Cardiac fibroblast (primary cell): ENCODE measurements at places on chromosomes 1 and 21.
A peak's percentile ranks its signal among the peaks of the same experiment; 100 is the strongest.

GRCh38 chr1:154574716-154575115 is 7.1 kb downstream of the CHRNB2 start:
- DNase-seq, result peak; percentile 27

- no peak for DNase-seq
Observed at GRCh38 chr1:29416267-29417146, 180.2 kb downstream of the PTPRU start.

DNA sequence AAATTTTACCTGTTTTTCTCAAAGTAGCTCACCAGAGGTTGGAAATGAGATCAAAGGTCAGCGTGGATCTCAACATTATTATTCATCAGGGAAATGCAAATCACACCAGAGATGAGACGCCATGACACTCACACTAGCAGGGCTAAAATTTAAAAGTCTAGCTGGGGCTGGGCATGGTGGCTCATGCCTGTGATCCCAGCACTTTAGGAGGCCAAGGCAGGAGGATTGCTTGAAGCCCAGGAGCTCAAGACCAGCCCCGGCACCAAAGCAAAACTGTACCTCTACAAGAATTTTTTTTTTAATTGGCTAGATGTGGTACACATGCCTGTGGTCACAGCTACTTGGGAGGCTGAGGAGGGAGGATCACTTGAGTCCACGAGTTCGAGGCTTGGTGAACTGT is 41.4 kb upstream of the PCBP3 start:
- no peak for DNase-seq

GRCh38 chr1:194069168-194069830 is 882.9 kb upstream of the B3GALT2 start:
- peak; percentile 53 for DNase-seq

- no peak for DNase-seq
Observed at GRCh38 chr1:94358630-94359599, 59.3 kb upstream of the ABCD3 start.

DNA sequence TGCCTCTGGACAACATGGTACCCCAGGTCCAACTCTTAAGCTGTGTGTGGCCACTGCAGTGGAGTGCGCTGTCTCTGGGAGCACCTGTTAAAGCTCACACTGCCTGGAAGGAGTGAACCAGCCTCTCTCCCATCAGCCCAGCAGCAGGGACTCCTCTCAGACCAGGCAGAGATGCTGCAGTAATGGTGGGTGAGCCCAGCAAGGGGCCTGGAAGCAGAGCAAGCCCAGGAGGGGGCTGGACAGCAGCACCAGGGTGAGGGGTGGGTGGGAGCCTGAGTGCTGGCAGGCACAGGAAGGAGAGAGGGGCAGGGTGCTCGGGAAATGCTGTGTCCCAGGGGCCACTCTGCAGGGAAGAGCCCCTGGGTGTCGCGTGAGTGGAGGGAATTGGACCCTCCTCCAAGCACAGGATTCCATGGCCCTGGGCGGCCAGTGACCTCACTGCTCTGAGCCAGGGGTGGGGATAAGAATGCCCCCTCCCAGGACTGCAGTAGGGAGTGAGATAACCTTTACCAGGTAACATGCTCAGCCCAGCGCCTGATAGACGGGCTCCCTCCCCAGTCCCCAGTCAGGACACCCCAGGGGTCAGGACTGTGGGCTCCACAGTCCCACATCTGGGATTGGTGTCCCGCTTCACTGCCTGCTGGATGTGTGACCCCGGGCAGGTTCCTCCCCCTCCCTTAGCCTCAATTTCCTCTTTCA is 313.1 kb downstream of the MATN1 start:
- no peak for DNase-seq

DNA sequence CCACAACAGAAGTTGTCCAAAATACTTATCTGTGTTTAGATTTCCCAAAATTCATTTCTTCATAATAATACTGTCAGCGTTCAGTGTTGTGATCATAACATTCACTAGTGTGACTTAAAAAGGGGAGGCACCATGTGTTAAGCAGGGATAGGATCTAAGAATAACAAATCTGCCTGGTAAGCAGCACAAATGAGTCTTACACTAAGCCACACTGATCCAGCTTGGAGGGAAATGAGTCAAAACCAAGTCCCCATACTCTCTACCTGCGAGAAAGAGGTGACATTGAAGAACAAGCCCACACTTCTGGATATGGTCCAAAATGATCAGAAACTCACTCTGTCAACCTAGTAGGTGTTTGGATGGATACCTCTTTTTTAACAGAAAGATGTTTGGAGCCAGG is 145.5 kb downstream of the CRB1 start:
- no peak for DNase-seq

- peak; percentile 48 for DNase-seq
Observed at GRCh38 chr1:70528590-70529333, 117.7 kb downstream of the CTH start.

GRCh38 chr1:47659146-47659545 is 221.3 kb downstream of the FOXD2 start:
- no peak for DNase-seq

DNA sequence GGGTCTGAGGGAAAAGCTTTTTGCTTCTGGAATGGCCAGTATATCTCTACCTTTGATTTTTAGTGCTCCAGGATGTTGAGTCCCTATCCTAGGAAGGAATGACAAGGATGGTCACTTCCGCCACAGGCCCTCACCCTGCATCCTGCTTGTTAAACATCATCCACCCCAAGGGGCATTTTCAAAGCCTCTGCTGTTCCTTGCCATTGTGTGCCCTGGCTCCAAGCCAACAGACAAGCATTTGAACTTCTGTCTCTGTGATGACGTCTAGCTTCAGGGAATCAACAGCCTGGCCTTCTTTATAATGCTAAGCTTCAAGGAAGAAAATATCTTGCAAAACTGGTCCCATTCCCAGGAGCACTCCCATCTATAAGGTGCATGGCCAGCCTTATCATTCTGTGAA is 12.3 kb upstream of the JAM2 start:
- DNase-seq, result no peak

- no peak for DNase-seq
Observed at GRCh38 chr1:153687346-153688125, 9.0 kb downstream of the NPR1 start.

GRCh38 chr1:32501865-32502264 is 37.0 kb downstream of the ZBTB8B start:
- peak; percentile 58 for DNase-seq
